Stimulated activated CD4-positive, alpha-beta T cell treated with anti-CD3 and anti-CD28 coated beads, TNF-alpha, amount 100 ng/mL, for 24 hours (primary cell): ENCODE measurements at places on chromosomes 4 and X.

DNA sequence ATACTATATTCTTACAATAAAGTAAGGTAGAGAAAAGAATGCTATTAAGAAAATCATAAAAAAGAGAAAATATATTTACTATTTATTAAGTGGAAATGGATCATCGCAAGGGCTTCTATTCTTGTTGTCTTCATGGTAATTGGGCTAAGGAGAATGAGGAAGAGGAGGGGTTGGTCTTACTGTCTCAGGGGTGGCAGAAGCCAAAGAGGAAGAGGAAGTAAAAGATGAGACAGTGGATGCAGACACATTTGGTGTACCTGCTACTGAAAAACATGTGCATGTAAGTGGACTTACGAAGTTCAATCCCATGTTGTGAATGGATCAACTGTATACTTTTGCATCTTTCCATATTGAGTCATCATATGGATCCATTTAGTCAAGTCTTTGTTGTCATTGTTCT is 1502.1 kb upstream of the ADGRL3 start:
- DNase-seq, result no peak

DNA sequence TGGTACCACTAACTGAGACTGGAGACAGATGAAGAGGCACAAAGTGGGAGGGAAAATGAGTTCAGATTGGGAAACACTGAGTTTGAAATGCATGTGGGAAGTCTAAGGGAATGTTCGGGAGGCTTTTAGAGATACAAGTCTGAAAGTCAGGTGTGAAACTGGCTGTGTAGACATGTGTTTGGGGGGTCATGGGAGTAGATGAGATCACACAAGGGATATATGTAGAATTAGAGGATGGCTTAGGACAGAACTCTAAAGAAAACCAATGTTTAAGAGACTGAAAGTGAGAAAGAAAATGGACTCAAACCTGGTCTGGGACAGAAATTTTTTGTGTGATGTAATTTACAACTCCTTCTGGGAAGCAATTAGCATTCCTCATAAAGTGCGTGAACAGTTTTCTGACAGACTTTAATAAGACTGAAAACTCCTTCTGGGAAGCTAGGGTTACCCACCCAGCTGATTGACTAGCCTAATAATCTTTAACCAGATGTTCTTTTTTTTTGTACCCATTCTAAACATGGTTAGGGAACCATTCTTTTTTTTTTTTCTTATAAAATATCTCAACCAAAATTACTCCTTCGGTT is 8.7 kb upstream of the JADE1 start:
- DNase-seq, result no peak

GRCh38 chr4:126976850-126977632 is 655.7 kb upstream of the INTU start:
- DNase-seq, result no peak

GRCh38 chrX:537151-537550 is 93.4 kb upstream of the SHOX start:
- no peak for DNase-seq

GRCh38 chr4:128310266-128310697 is 22.7 kb upstream of the PGRMC2 start:
- DNase-seq, result no peak

GRCh38 chr4:74042681-74043080 is 4.2 kb upstream of the CXCL3 start:
- no peak for DNase-seq

DNA sequence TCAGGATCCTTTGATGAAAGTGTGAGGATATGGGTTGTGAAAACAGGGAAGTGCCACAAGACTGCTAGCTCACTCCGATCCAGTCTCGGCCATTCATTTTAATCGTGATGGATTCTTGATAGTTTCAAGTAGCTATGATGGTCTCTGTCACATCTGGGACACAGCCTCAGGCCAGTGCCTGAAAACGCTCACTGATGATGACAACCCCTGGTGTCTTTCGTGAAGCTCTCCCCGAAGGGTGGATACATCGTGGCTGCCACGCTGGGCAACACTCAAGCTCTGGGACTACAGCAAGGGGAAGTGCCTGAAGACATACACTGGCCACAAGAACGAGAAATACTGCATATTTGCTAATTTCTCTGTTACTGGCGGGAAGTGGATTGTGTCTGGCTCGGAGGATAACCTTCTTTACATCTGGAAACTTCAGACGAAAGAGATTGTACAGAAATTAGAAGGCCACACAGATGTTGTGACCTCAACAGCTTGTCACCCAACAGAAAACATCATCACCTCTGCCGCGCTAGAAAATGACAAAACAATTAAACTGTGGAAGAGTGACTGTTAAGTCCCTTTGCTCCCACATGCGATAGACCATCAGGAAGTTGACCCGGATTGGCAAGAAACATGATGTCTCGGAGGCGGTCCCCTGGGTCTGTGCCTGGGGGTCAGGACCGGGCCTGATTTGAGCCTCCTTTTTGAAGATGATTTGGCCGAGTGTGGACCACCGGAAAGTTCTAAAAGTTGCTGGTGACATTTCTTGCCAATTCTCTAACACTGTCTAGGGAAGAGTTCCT is 22.2 kb downstream of the LIAS start:
- no peak for DNase-seq

DNA sequence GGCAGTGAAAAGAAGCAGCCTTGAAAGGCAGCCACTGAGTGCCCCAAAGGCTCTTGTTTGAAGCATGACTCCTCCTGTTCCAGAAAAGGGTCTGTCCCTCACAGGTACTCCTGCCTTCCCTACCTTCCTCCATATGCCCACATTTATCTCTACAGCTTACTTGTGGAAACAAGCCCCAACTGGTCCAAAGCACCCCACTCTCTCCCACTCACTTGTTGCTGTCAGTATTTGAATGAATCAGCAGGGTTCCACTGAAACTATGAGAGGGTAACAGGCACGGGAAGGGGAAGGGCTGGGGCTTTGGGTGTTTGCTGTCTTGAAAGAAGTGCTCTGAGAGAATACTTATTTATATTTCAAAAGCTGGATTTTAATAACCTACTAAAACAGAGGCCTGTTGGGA is 34.9 kb downstream of the GPR143 start:
- no peak for DNase-seq

DNA sequence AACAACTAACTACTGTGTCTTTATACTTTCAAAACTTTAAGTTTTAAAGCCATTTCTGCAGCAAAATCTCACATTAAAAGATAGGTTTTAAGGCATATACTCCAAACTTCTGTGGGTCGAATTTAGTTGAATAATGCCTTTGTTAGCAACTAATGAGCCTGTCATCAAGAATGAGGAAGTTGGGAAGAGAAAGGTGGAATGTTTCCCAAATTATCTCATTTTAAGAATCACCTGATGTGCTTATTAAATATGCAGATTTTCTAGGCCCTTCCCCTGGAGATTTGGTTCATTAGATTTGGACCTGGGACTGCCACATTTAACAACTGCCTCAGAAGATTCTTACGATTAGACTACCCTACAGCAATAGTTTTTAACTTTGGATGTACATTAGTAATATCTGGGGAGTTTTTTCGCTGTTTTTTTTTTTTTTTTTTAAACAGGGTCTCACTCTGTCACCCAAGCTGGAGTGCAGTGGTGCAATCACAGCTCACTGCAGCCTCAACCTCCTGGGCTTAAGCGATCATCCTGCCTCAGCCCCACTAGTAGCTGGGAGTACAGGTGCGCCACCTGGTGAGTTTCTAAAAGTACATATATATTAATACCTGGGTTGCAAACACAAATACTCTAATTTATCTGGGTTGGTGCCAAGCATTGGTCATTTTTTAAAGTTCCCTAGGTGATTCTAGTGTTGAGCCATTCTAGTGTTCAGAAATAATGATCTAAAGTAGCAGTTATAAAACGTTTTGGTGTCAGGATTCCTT is 16.1 kb upstream of the TASL start:
- DNase-seq, result no peak

DNA sequence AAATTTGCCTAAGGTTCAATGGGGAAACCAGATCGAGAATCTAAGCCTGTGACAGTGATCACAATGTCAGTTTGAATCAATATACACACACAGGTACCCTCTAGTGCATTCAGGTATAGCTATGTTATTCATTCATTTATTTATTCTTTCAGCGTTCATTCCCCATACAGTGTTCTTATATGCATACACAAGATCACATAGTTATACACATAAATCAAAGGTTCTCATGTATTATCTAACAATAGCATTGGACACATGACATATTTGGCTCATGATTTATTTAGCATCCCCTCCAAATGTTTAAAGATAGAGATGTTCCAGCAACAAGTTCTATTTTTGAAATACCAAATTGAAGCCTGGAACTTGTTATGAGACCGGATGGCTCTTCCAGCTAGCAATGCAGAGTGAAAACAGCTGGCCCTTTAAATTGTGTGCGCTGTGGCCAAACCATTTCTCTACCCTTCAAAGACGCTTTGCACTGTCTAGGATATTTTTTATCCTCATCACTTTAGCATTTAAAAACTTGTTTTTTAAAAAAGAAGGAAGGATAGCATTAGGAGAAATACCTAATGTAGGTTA is 131.0 kb downstream of the ATXN3L start:
- DNase-seq, result no peak

DNA sequence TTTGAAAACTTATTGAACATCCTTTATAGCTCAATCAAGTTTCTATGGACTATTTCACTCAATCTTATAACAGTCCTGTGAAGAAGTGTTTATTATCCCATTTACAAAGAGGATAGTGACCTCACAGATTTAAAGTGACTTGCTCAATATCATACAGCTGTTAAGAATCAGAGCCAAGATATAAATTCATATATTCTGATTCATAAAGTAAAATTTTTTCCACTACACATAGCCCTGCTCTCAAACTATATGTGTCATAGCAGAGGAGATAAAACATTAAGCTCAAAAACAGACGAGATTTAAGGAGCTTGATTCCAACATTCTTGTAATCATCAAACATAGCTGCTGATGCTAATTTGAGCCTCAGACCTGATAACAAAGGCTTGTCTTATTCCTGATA is 226.8 kb downstream of the CAMK2D start:
- no peak for DNase-seq

- DNase-seq, result no peak
These were observed 208.5 kb upstream of the FAT1 start for GRCh38 chr4:186932196-186932595.

- no peak for DNase-seq
These were observed 58.8 kb downstream of the SPINK2 start for GRCh38 chr4:56762484-56763250.

GRCh38 chr4:82044141-82044993 is 329.4 kb downstream of the HNRNPD start:
- DNase-seq, result no peak

- no peak for DNase-seq
These were observed 22.5 kb downstream of the PNMA6E start for GRCh38 chrX:153378607-153379006.

GRCh38 chr4:26452565-26453531 is 37.4 kb downstream of the CCKAR start:
- no peak for DNase-seq

- no peak for DNase-seq
These were observed 54.9 kb downstream of the UGT2A3 start for GRCh38 chr4:68896749-68897148.

DNA sequence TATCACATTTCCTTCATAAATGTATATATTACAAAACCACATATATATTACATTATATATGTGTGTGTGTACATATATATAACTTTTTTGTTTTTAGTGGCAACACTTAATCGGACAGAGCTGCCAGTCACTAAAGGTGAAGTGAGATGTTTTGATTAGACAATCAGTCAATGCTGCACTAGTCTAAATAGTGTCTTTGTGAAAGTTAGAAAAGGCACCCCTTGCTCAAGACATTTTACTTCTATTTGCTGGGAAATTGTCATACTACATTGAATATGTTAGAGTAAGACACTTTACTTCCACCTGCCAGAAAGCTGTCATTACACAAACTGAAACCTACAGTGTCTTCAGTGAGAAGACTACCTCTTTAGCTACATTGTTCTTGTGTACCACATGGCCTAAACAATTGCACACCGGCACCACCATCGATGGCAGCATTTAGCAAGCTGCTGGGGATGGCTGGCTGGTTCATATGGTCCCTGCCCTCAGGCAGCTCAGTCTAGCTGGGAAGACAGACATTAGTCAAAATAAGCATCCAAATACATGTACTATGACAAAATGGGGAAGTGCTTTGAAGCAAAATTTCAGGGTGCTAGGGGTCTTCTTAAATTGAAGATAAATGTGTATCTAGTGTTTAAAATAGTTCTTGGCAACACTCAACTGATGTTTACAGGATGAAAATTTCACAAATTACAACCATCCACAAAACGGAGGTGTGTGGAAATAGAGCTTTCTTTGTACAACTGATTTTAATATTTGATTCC is 148.1 kb upstream of the GATB start:
- no peak for DNase-seq

- DNase-seq, result no peak
These were observed 156.2 kb upstream of the PPP1R2C start for GRCh38 chrX:42934020-42934726.

- no peak for DNase-seq
These were observed 63.6 kb upstream of the TSPAN5 start for GRCh38 chr4:98722000-98722399.

GRCh38 chr4:55396308-55397125 is 760 bp downstream of the TMEM165 start:
- no peak for DNase-seq

- DNase-seq, result no peak
These were observed 41.7 kb downstream of the ATP11C start for GRCh38 chrX:139890991-139891700.

DNA sequence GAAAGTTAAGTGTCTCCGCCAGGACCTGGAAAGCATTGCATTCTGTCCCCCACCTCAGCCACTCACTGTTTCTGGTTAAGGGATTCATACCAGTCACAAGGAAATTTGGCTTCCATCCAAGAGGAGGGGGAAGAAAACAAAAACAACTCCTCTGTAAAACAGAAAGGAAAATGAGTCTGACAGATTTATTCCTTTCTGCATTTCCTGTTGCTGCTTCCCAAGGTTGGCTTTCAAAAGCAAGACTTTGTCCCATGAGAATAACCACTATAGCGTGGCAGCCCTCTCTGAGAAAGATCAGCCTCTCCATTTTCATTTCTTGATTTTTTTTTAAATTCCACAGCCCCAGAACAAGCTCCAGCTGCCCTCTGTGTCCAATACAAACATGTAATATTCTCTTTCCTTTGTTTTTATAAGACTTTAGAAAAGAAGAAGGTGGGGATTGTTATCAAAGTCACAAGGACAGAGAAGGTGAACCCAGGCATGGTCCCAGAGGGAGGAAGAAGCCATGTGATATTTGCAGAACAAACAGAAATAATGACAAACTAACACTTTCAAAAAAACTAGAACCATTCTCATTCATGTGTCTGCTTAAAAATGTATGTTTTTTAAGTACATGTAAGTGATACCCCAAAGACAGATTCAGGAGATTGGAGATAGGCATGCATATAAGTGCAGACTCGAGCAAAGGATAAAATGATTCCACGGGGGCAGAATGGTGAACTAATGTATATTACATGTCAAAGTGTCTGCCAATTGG is 90.7 kb upstream of the DCLK2 start:
- no peak for DNase-seq

GRCh38 chr4:1715002-1715758 is 3.1 kb upstream of the SLBP start:
- DNase-seq, result no peak
